ENCODE measurements at places on chromosomes 11 and 22. TPM values are rescaled to one million over a fixed set of nuclear protein-coding genes. Genes with fewer than 3 reads are reported as not detected.

The TREH gene
- total RNA-seq: not detected

The FAM180B gene
- not detected for total RNA-seq

The SERHL2 gene
- not detected for total RNA-seq

The SMIM38 gene
- total RNA-seq: 4.6 TPM

The MIOX gene
- not detected for total RNA-seq

The IGLL5 gene
- total RNA-seq: 1.9 TPM

The POU2AF2 gene
- total RNA-seq: not detected

The OR56A3 gene
- 2.6 TPM for total RNA-seq

The WT1 gene
- 0.48 TPM for total RNA-seq

The PKNOX2 gene
- total RNA-seq: 31.8 TPM

The PKP3 gene
- 36.6 TPM for total RNA-seq

The GTPBP1 gene
- 17.1 TPM for total RNA-seq

The KCNA4 gene
- total RNA-seq: 9.1 TPM

The NF2 gene
- total RNA-seq: 25.5 TPM

The MYO7A gene
- total RNA-seq: 7.0 TPM

The USP35 gene
- total RNA-seq: 33.2 TPM

The PNPLA5 gene
- total RNA-seq: not detected

The TRIM29 gene
- 39.7 TPM for total RNA-seq

The SLCO2B1 gene
- total RNA-seq: 45.3 TPM

The PKDREJ gene
- 2.4 TPM for total RNA-seq

The TMEM151A gene
- total RNA-seq: 0.24 TPM
